GM12891 (cell line): ENCODE measurements at places on chromosomes 6 and 20.

- no peak for DNase-seq
These were observed 20.6 kb upstream of the CHMP4B start for GRCh38 chr20:33790566-33790965.

- DNase-seq: no peak
These were observed 48.4 kb upstream of the PTGIS start for GRCh38 chr20:49616154-49617007.

- no peak for DNase-seq
These were observed 53.5 kb downstream of the RCAN2 start for GRCh38 chr6:46437671-46438221.

DNA sequence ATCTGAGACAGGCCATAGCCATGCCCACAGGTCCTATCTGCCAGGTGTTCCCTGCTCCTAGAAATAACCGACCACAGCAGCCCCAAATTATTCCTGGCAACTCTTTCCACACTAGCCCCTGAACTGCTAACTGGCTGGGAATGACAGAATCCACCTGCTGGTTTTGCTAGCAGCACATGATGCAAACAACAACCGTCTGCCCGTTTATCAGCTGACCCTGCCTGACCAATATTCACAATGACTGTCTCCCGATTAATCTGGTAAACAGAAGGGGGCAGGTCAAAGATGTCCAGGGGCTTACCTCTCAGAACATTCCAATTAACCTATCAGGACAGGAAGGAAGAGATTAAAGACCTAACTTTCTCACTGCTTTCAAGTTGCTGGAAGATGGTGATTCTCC, 101.5 kb downstream of the NRSN1 start:
- no peak for DNase-seq

GRCh38 chr20:13089950-13090469, 81.2 kb downstream of the SPTLC3 start:
- no peak for DNase-seq

GRCh38 chr6:38248500-38249234, 391.1 kb downstream of the BTBD9 start:
- DNase-seq: no peak

DNA sequence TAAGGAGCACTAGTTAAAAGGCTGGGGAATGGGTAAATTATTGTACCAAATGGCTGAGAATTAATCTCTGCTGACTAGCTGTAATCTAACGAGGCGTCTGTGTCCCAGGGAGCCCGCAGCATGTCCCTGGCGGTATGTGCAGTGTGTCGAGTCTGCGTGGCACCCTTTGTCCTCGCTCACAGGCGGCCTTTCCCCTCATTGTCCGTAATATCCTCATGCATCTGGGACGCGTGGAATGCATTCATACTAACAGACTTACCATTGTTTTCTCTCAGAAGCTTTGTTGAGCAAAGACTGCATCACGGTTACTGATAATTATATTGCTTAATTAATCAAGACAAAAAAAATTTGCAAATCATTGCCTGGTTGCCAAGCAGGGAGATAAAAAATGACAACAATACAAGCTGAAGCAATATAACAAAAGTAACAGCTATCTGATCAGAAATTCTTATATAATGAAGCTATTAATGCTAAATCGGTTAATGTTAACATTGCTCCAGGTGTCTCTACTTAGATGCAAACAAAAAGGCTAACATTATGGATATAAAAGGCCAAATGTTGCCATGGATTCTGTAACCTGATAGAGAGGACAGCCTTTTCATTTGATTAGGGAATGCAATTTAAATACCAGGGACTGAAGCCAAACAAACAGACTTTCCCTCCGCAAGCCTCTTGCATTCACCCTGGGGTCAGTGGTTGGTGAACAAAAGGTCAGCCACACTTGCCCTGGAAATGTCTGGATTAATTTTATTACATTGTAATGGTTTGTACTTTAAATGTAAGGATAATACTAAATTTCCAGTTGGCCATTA, 124.8 kb downstream of the INSM1 start:
- DNase-seq: no peak

DNA sequence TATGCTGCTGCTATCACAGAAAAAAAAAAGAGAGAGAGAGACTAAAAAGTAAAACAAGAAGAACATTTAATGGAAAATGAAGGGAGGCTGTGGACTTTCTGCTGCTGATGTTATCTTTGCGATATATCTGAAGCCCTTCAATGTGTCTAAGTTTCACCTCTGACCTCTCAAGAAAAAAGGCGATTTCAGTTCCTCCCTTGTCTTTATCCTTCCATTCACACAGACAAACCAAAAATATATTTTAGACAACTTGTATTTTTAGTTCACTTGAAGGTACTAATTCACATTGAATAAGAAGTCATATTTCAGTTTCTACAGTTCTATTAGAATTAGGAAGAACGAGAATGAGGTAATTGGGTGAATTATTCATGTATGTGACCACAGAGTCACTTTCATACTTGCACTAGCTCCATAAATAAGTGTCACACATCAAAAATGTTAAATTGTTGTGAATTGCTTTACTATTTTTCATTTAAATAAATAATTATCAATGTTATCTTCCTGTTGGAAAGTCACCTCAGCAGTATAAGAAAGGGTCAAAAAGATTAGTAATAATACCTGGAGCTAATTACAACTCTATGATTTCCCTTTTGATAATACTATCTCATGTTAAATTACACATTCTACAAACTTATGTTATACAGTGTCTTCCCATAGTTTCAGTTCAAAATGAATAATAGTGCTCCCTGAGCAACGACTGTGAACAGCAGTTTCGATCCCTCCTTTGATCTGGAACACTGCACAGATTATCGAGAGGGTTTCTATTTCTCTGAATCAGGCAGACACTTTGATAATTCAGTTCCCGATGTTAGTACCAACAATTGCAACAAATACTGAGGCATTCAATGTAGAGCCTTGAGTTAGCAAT, 85.2 kb upstream of the PLCB4 start:
- DNase-seq: no peak

- DNase-seq: no peak
These were observed 44.1 kb downstream of the SCP2D1 start for GRCh38 chr20:18857640-18858039.

- DNase-seq: no peak
These were observed 369.8 kb downstream of the CDH4 start for GRCh38 chr20:61621852-61622251.

- no peak for DNase-seq
These were observed 24.2 kb downstream of the RBM24 start for GRCh38 chr6:17305219-17306001.

DNA sequence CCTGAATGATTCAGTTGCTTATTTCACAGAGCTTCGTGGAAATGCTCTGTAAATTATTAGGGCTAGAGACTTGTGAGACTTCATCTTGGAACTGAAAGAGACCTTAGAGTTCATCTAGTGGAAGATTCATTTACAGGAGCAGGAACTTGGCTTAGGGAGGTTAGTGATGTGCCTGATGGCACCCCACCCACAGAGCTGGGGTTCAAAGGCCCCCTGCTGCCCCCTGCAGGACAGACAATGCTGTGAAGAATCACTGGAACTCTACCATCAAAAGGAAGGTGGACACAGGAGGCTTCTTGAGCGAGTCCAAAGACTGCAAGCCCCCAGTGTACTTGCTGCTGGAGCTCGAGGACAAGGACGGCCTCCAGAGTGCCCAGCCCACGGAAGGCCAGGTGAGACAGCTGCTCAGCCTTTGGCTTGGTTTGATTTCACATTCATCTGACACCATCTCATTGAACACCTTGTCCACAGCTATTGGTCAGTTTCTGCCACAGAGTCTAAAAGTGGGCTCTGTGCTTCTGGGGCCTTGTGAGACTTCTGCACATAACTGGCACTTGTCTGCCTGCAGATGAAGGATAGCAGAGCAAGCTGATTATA, 25.1 kb downstream of the MYBL2 start:
- peak; percentile 57 for DNase-seq

DNA sequence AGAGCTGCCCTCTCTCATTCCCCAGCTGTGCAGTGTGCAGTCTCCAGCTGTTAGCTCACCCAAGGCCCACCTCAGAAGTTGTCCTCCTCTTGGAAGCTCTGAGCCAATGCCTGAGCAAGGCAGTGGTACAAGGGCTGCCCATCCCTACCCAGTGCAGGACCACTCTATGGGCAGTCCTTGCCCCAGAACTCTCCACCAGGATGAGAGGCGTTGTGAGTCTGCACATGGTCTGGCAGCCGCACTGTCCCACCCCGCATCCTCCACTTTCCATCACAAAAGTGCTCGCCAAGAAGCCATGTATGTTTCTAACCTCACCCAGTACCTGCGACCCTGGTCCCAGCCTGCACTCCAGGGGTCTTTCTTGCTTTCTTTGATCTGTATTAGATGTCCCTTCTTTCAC, 175.1 kb upstream of the PMEPA1 start:
- no peak for DNase-seq

GRCh38 chr6:165511807-165512206, 151.2 kb downstream of the PDE10A start:
- DNase-seq: no peak

DNA sequence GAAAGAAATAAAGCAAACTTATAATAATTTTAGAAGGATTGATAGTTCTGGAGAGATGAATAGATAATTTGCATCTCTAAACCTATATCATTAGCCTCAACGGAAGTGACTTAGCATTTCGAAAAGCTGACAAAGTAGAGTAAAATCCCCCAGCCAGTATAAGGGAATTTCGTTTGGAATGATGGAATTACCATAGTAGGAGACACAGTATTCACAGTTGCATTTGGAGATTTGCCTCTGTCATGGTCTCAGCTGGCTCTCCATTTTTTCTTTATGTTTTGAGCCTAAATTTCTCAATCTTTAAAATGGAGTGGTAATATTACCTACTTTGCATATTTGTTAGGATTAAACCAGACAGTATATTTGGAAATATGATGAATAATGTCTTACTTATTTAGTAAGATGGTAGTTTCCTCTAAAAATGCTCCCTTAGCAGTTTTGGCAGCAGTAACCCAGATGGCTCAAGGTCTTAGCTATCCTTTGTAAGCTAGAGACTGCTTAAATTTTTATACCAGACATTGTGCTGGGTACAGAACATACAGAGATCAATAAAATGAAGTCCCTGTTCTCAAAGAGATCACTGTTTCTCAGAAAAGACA, 58.2 kb downstream of the SMAP1 start:
- no peak for DNase-seq

GRCh38 chr6:18454446-18454845, 67.3 kb downstream of the RNF144B start:
- no peak for DNase-seq

- no peak for DNase-seq
These were observed 2.5 kb downstream of the SMIM13 start for GRCh38 chr6:11096109-11096508.

GRCh38 chr6:104522533-104522932, 337.2 kb downstream of the HACE1 start:
- no peak for DNase-seq

- no peak for DNase-seq
These were observed 117.4 kb downstream of the ADAT2 start for GRCh38 chr6:143333081-143333480.

DNA sequence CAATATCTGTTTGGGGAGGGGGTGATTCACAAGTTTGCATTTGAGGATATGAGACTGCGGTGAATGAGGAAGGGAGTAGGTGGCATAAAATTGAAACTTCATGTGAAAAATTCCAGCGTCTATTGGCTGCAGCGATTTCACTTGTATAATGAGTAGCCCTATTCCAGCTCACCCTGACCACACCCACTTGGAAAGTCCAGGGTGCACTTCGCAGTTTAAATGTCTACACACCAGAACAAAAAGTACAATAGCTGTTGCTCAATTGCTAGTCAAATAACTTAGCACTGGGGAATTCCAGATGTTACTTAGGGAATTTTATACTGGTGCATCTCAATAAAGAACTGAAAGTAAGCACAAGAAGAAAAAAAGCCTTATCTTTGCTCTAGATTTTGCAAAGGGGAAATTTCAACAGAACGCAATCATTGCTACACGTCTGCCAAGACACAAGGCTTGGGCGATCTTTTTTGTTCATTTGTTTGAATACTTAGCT, 6.3 kb downstream of the TNFAIP3 start:
- no peak for DNase-seq

DNA sequence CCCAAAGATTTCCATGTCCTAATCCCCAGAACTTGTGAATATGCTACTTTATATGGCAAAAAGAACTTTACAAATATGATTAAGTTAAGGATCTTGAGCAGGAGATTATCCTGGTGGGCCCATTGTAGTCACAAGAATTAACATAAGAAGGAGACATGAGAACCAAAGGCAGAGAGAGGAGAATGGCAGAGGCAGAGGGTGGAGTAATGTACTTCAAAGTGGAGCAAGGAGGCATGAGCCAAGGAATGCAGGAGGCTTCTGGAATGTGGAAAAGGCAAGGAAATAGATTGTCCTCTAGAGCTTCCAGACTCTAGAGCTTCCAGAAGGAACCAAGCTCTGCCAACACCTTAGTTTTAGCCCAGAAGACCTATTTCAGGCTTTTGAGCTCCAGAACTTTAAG, 147.4 kb downstream of the MOXD1 start:
- DNase-seq: no peak

- no peak for DNase-seq
These were observed 24.8 kb upstream of the AMD1 start for GRCh38 chr6:110849781-110850180.

- no peak for DNase-seq
These were observed 25.5 kb upstream of the LTV1 start for GRCh38 chr6:143817621-143818020.

- no peak for DNase-seq
These were observed 16.7 kb downstream of the HMGN4 start for GRCh38 chr6:26554697-26555504.

- no peak for DNase-seq
These were observed 28.9 kb upstream of the C6orf58 start for GRCh38 chr6:127547904-127548649.

DNA sequence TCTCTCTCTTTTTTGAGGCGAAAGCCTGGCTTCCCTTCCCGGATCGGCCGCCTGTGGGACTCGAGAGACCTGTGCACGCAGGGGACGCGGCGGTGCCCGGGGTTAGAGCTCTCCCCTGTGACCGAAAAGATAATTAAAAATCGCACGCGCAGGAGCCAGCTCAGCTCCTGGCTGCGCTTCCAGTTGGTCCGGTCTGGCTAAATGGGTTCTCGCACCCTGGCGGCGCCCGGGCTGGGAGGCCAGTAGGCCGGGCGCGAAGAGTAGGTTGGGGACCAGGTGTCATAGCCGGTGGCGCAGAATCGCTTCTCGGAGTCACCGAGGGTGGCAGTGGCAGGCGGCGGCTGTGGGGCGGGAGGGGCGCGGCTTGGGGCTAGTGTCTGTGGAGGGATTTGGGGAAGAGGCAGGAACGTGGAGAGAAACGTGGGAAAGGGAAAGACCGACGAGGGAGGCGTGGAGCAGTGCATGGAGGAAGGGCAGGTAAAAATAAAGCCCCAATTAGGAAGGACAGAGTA, 41.9 kb upstream of the SUPT3H start:
- no peak for DNase-seq

GRCh38 chr20:17896193-17896723, 72.3 kb downstream of the SNX5 start:
- no peak for DNase-seq

DNA sequence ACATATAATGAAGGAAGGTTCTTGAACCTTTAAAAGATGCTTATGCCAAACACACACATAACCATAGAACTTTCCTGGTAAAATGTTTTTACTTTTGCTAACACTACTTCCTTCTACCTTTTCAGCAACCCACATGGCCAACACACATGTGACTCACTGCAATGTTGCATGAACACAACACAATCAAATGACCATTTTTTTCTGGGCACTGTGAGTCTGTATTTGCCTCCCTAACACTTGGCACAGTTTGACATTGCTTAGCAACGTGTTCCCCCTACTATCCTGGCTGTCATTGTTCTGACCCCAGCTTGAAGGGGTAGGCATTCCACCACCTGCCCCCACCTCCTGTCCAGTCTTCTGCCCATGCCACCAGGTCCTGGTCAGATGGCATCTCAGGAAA, 204.8 kb upstream of the PRND start:
- DNase-seq: no peak
